ENCODE measurements at places on chromosomes 3 and 15. TPM values are rescaled to one million over a fixed set of nuclear protein-coding genes. Genes with fewer than 3 reads are reported as not detected.

SPINK8 gene
- not detected for total RNA-seq

ITPKA gene
- 2.8 TPM for total RNA-seq

OGG1 gene
- total RNA-seq, result 32.2 TPM

PLSCR5 gene
- not detected for total RNA-seq

RTP1 gene
- not detected for total RNA-seq

FHIT gene
- total RNA-seq, result 6.2 TPM

CKMT1A gene
- not detected for total RNA-seq

TM4SF18 gene
- total RNA-seq, result under 0.01 TPM

NOX5 gene
- total RNA-seq, result not detected

POLQ gene
- total RNA-seq, result 0.09 TPM

CLEC3B gene
- 119 TPM for total RNA-seq

NISCH gene
- 43.8 TPM for total RNA-seq

ABI3BP gene
- 6.8 TPM for total RNA-seq

KLHL40 gene
- 0.17 TPM for total RNA-seq

SHC4 gene
- 5.6 TPM for total RNA-seq

GNB4 gene
- total RNA-seq, result 30.2 TPM

CD86 gene
- not detected for total RNA-seq

SERPINI2 gene
- not detected for total RNA-seq

EPHA3 gene
- 1.9 TPM for total RNA-seq

GABRA5 gene
- not detected for total RNA-seq

FGF7 gene
- 42.9 TPM for total RNA-seq

GMNC gene
- not detected for total RNA-seq

CFAP91 gene
- total RNA-seq, result not detected

All from pericardium fibroblast (primary cell).